ENCODE measurements at places on chromosomes 4 and X.

GRCh38 chr4:87007528-87008446 is 73.0 kb downstream of the AFF1 start:
- DNase-seq: no peak

DNA sequence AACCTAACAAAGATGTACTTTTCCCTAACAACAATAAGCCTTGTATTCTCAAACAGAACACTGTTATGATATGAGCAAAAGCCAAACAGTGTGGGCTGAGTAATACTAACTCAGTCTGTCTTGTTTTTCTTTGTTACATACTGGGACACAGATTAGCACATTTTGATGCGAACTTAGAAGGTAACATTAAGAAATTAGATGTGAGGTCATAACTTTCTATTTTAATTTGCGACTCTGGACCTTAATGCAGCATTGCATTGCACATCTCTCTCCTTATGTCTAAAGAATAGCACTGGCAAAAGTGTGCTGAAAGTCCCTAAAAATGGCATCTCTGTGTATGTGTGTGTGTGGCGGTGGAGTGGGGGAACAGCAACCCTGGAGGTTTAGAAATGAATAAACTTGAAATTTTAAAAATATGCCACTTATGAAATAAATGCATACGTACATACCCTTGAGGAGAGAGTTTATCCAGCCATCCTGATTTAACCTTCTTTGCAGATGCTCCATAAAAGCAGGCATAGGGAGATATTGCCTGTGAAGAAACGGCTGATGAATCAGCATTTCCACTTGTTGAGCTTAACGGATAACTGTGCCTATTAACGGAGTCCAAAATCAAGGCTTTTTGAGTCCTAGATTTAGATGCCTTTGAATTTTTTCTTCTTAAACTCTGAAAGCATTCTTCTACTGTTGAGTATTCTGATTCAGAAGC is 34.2 kb downstream of the ARAP2 start:
- DNase-seq: no peak

DNA sequence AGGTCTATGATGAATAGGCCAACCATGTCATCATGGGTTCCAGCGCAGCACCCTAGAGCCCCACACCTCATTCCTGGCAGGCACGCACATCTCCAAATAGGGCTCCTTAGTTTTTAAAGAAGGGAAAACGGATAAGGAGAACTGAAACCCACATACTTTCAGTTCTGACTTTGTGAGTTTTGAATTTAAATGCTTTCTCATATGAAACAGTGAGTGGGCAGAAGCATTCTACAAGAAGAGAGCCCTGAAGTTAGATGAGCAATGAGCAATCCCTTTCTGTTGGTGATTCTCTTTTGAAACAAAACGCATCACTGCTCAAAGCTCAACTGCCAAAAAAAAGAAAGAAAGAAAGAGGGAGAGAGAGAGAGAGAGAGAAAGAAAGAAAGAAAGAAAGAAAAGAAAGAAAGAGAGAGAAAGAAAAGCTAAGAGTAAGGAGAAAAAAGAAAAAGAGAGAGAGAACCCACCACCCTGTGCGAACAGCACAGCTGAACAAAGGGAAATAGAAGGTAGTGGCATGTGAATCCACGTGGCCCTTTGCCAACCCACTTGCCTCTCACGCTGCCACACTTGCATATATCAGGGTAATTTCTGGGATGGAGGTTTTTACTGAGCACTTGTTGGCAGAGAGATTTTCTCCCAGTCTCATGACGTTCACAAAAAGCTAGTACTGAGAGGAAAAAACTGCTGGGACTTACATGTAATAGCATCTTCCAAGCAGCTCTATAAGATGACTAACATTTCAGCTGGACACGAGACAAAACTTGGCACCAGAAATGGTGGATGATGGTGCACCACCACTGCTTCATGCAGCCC is 31.0 kb downstream of the TMSB4X start:
- DNase-seq: no peak

DNA sequence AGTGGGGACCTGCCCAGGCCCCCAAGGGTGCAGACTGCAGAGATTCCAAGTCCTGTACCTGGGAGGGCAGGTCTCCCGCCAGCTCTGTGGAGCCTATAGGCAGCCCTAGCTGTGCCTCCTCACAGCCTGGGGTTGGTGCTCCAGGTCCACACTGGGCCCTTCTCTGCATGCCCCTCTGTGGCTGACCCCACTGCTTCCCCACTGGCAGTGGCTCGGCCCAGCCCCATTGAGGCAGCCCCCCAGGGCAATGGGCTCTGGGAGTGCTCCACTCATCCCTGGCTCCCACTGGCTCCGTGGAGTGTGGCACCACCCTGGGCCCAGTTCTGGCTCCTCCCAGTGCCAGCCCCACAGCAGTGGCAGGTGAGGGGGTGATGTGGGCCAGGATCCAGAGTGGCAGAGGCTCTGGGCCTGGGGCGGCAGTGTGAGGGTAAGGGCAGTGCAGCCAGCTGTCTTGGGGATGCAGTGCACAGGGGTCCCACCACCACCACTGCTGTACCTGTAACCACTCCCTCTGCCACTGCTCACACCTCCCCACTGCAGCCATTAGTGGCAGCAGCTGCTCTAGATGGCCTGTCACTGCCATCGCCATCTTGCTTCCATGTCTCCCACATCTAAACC is 312.2 kb downstream of the GPM6A start:
- no peak for DNase-seq

- no peak for DNase-seq
Measured at GRCh38 chr4:119268466-119268865, 53.5 kb downstream of the FABP2 start.

- no peak for DNase-seq
Measured at GRCh38 chr4:17811078-17811603, 362 bp downstream of the NCAPG start.

DNA sequence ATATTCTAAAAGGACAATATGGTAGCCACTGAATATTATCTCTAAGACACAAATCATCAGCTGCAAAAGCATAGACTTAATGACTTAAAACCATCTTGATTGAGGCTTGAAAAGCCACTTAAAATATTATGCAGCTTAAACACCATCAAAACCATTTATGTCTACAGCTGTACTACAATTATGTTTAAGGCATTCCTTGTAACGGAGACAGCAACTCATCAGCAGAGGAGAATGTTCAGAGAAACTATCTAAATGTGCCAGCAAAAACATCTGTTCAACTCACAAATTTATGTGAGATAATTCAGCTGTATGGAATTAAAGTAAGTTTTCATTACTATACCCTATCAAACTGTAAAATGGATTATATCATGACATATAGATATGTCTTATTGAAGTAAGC is 147.9 kb upstream of the CTSO start:
- no peak for DNase-seq

GRCh38 chrX:153905481-153906095 is 1.1 kb downstream of the AVPR2 start:
- no peak for DNase-seq

DNA sequence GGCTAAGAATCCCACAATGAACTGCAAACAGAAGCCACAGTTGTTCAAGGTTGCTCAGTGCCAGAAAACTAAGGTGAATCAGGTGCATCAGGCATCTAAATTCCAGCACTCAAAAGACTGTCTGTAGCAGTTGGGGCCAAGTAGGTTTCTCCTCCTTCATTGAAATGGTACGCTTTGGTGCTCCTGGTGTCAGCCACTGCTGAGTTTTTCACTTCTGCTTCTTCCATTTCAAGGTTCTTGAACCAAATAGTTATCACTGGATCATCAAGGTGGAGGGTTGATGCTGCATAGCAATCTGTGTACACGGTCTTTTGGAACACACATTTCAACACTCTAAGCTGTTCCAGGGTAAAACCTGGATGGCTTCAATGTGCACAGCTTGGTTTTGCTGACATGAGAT is 74.4 kb downstream of the TMA16 start:
- DNase-seq: no peak

DNA sequence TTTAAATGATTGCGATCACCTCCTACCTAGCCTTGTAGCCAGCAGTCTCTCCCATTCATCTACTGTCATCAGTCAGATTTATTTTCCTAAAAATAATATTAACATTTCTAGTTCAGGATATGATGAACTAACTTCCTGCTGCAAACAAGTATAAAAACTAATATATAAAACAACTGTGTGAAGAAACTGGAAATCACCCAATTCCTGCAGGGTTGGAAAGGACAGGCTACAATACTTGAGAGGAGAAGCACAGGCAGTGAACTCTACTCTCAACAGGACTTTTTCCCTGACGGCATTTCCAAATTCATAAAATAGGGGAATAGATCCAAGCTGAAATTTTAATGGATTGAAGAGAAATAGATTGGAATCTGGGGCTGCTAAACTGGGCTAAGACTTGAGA is 14.2 kb upstream of the BBS12 start:
- DNase-seq: no peak

DNA sequence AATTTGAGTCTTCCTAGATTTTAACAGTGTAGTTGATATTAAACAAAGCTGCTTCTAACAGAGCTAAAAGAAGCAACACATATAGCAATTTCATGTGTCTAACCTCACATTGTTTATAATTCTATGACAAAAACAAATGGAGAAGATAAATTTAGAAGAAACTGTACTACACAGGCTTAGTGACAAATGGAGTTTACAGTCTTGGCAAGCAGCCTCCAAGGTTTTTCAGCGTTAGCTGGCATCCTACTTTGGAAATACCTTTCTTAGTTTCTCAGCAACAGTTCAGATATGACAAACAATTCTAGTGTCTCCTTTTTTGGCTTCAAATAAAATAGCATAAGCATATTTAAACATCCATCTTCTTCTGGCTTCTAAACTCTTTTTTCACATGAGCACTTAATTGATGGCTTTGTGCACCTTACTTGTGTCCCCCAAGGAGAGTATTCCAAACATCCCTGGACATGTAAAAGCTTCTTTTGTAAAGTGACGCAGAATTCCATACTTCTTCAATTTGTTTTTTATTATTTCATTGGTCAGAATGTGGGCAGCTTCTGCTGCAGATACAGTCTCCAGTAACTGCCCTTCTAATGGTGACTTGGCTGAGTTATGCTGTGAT is 249.8 kb downstream of the ANTXR2 start:
- DNase-seq: no peak

DNA sequence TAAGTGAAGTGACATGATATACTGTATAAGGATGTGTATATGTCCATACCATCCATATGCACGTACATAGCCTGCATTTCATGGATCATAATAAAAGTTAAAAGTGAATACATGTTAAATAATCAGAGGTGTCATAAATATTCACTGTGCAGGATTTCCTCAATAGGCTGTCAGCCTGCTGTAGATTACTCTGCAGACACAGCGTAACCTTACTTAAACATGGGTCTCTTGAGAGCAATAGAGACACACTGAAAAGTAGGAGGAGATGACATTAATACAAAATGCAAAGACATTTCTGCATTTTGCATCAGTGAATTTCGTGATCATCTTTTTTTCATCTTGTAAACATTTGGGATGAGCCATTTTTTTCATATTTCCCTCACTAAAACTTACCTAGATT is 955.2 kb upstream of the DIAPH2 start:
- DNase-seq: no peak

DNA sequence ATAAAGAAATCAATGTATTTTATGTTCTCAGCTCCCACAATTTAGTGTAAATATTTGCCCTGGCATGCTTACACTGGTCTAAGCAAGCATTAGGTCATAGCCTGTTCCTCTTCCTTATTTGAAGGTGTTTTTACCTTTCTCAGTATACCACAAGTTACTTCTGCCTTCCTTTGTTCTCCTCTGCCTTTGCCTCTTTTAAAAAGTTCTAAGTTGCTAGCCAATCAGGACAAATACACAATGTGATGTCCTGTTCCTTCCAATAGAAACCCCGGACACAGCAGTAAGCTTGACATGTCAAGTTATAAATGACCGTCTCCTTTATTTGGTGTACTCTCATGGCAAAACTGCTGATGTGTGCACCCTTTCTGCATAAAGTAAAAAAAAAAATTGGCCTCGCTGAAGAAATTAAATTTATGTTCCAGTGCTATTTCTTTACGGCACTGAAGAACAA is 49.4 kb downstream of the UGT2B10 start:
- DNase-seq: peak; percentile 40

- no peak for DNase-seq
Measured at GRCh38 chr4:7186031-7186430, 6.3 kb upstream of the SORCS2 start.

- no peak for DNase-seq
Measured at GRCh38 chrX:102837847-102838246, 99.2 kb upstream of the RAB40AL start.

DNA sequence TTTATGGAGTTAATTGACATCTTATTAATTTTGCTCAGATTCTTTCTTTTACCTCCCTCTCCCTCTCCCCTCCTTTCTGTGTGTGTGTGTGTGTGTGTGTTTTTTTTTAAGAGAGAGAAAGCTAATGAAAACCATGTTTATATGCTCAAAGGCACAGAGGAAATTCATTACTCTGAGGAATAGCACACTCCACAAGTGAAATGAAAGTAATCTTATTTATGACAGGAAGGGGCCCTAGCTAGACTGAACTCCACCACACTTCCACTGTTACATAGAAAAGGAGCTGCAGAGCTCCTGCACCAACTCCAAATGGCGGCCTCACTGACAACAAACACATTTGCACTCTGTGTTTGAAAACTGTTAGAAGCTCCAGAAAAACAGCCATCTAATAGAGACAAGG is 150.6 kb downstream of the RASL11B start:
- no peak for DNase-seq

GRCh38 chrX:71619193-71619592 is 882 bp upstream of the CXCR3 start:
- DNase-seq: no peak

GRCh38 chr4:81758574-81759264 is 287.0 kb upstream of the RASGEF1B start:
- DNase-seq: no peak

DNA sequence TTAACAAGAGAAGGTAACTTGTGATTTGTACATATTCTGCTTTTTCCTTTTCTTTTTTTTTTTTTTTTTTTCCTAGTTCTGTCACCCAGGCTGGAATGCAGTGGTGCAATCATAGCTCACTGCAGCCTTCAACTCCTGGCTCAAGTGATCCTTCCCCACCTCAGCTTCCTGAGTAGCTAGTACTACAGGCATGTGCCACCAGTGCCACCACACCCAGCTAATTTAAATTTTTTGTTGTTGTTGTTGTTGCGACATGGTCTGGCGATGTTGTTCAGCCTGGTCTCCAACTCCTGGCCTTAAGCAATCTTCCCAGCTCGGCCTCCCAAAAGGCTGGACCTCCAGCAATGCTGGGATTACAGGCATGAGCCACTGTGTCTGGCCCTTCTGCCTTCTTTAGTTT is 1.5 kb upstream of the TACR3 start:
- no peak for DNase-seq

DNA sequence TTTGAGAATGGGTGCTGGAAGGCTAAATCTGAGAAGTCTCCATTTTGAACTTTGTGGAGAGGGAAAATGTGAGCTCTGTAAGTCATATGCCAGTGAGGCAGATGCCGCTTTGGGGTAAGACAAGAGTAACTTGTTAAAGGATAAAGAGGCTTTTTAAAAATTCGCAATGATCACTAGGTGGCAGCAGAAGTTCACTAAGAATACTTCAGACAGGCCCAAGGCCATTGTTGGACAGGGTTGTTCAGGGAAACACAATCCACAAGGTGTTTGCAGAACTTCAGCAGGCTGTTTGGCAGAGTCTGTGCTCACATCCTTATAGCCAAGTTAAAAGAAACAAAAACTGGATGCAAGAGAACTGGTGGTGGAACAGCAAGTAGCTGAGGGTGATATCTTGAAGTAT is 13.7 kb upstream of the PIGA start:
- peak; percentile 31 for DNase-seq

- DNase-seq: no peak
Measured at GRCh38 chrX:124341396-124342132, 4.8 kb upstream of the SH2D1A start.

GRCh38 chr4:8403173-8403753 is 37.3 kb downstream of the ACOX3 start:
- DNase-seq: peak; percentile 66
